Activated T-cell treated with anti-CD3 and anti-CD28 coated beads for 48 hours (primary cell): ENCODE measurements at places on chromosomes 5 and 9.

- DNase-seq = no peak
Observed at GRCh38 chr5:68167195-68167651, 48.3 kb upstream of the PIK3R1 start.

- DNase-seq = no peak
Observed at GRCh38 chr5:154199263-154199662, 8.7 kb downstream of the GALNT10 start.

- DNase-seq = no peak
Observed at GRCh38 chr9:107759823-107760166, 270.2 kb upstream of the KLF4 start.

DNA sequence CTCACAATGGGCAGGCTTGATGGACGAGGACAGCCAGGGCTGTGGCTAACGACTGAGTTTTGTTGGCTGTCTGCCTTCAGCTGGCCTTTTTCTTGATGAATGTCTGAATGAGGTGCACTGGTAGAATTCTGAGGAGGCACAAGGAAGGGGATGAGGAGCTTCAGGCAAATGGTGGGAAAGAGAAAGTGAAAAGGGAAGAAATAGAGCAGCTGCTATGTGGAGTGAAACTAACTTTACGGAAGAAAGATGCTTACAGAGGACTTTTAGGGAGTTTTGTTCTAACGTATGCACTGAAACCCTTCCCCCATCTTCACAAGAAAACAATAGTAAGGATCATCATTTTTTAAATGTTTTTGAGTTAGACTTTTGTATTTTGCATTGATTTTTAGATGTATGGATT lies 45.3 kb downstream of the OR2K2 start:
- DNase-seq = no peak

- no peak for DNase-seq
Observed at GRCh38 chr5:157476702-157477408, 16.8 kb downstream of the NIPAL4 start.

DNA sequence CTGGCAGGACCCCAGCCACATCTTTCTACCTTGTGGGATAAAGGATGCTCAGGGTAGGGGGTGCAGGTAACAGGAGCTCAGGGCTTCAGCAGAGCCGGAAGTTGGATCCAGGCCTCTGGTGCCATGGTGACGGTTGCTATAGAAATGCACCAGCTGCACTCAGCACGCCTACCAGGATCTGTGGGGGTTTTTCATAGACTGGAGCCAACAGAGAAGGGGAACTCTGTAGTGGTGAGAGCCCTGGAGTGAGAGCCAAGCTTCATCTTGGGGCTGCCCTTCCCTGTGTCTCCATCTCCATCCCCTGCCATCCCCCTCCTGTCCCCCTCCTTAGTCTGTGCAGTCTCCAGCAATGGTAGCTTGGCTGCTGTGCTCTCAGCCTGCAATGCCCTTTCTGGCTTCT lies 27.5 kb upstream of the BOD1 start:
- no peak for DNase-seq

- no peak for DNase-seq
Observed at GRCh38 chr9:97373331-97373730, 38.6 kb upstream of the TDRD7 start.

DNA sequence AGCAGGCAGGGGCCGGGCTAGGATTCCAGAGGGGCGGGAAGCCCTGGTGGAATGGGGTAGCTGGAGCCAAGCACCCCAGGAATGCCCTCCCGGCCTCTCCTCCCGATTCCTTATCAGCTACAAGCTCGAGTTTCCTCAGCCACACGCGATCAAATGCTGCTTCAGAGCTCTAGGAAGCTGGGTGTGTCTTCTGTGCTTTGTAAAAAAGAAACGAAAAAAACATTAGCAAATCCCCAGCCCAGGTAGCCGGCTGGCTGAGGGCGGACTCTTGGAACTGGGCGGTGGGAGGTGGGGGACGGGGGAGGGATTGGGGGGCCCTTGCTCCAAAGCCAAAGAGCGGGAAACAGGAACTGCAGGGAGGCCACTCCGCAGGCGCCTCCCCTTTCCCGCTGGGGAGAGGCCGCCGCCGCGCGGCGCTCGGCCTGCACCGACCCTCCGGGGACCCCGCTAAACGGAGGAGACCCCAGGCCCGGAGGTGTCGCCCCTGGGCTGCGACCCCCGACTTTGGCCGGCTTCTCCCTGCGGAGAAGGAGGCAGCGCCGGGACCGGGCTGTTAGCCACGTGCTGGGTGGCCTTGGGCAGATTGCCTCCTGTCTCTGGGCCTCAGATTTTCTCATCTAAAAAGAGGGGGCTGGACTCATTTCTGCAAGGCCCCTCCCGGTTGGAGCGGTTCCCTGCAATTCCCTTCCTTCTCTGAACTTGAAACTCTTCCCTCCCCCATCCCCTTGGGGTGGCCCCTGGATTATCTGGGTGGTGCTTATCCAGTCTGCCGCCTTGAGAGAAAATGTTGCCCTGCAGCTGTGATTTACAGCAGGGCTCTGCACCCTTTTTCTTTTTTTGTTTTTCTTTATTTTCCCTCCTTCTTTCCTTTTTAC lies 40.9 kb upstream of the FABP6 start:
- DNase-seq = no peak

DNA sequence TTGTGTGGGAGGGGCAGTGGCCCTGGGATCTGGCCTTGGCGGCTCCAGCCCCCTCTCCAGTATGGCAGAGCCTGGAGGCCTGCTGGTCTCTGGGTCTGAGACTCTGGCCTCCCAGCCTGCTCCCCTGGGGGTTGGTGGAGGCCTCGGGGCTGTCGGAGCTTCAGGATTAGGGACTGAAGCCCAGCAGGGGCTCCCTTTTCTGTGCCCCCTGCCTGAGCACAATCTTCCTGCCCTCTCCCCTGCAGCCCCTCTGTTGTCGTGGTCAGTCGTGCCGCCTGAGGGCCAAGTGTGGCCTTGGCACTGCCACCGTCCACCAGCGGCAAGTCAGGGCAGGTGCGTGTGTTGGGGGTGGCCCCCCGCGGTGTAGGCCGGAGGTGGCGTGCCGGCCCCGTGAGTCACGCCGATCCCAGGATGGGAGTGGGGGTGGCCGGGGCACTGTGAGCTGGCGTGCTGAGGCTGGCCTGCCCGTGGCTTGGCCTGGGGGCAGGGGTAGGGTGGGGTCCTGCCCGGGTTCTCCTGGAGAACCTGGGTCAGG lies 53.6 kb downstream of the RXRA start:
- DNase-seq = no peak

DNA sequence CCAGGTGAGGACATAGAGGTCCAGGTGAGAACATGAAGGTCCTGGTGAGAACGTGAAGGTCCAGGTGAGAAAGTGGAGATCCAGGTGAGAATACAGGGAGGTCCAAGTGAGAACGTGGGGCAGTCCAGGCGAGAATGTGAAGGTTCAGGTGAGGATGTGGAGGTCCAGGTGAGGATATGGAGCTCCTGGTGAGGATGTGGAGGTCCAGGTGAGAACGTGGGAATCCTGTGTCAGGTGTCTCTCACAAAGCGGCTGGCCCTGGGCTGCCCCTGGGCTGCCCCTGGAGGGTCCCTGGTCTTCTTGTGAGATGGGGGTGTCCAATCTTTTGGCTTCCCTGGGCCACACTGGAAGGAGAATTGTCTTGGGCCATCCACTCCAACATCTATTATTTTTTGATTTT lies 133.4 kb downstream of the MRPL36 start:
- no peak for DNase-seq

DNA sequence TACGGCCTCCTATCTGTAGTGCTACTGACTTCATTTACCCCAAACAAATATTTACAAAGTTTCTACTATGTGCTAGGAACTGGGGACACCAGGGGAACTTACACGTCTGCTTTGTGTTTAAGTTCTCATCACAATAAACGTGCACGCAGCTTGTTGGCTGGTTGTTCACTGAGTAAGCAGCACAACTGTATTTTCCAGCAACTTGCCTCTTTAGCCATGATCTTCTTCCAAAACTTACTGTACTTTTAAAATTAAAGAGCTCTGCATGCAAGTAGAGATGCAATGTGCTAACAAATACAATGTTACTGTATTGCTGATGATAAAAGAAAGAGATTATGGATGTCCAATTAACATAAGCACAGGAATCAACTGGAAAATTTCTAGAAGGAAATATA lies 62.8 kb downstream of the RAPGEF1 start:
- DNase-seq = no peak

DNA sequence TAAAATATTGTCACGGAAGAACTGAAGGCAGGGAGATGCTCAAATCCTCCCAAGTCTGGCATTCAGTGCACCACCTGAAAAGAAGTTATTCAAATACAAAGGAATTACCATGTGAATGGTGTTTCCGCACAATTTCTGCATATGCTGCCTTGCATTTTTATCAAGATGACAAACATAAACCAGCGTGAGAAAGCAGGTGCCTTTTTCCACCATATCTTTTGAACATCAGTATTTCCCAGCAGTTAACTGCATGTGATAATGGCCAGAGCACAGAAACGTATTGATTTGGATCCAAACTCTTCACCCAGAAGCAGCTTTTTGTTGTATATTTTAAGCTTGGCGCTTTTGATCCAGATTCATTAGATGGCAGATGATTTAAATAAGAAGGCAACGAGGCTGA lies 808.0 kb downstream of the TLE1 start:
- no peak for DNase-seq

- DNase-seq = no peak
Observed at GRCh38 chr5:178417391-178417811, 172.8 kb downstream of the COL23A1 start.

DNA sequence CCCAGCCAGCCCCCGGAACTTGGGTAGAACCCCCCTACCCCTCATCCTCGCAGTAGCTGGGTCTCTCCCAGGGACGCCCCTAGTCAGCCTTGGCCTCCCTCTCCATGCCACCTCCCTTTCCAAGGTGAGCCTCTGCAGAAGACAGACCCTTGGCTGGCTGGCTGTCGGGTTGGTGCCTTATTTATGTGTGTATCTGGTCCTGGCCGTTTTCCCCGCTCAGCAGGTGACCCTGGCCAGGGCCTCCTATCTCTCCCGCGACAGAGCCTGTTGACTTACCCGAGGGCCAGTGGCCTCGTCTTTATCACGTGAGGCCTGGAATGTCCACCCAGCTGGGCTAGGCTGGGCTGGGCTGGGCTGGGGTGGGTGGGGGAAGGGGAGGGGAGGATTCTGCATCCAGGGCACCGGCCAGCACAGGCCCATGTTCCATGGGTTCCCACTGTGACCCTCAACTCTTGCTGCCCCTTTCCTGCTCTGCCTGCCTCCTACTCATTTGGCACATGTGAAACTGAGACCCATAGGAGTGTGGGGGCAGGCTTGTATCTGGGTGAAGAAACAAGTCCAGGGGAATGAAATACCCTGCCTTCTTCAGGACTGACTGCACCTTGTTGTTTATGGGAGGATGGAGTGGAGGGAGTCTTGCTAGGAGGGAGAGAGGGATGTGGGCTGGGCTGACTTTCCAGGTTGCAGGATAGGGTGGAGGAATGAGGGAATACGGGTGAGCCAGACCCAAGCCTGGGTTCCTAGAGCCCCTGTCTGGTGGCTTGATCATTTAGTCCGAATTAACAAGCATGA lies 3.1 kb downstream of the CXXC5 start:
- DNase-seq = no peak

DNA sequence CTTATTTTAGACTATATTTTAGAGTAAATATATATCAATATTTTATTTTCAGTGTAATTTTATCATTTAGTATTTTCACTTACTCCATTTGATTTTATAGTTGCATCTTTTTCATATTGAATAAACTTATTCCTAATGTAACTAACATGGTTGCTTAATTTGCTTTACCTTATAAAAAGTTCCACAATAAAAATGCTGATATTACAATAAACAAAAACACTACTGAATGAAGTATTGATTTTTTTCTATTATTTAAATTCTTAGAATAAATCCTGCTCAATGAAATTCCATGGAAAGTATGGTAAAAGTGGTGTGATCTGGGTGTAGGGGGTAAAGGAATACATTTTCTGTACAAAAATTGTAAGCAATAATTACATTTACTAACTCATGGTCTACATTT lies 2074.9 kb upstream of the C9orf72 start:
- no peak for DNase-seq

- no peak for DNase-seq
Observed at GRCh38 chr5:141511771-141512325, 23.0 kb downstream of the PCDHGC5 start.

GRCh38 chr9:114894206-114894605 lies 36.2 kb downstream of the TNFSF8 start:
- no peak for DNase-seq

- DNase-seq = no peak
Observed at GRCh38 chr9:21506626-21507482, 24.7 kb upstream of the IFNE start.
